ENCODE measurements at places on chromosomes 11 and 22.

DNA sequence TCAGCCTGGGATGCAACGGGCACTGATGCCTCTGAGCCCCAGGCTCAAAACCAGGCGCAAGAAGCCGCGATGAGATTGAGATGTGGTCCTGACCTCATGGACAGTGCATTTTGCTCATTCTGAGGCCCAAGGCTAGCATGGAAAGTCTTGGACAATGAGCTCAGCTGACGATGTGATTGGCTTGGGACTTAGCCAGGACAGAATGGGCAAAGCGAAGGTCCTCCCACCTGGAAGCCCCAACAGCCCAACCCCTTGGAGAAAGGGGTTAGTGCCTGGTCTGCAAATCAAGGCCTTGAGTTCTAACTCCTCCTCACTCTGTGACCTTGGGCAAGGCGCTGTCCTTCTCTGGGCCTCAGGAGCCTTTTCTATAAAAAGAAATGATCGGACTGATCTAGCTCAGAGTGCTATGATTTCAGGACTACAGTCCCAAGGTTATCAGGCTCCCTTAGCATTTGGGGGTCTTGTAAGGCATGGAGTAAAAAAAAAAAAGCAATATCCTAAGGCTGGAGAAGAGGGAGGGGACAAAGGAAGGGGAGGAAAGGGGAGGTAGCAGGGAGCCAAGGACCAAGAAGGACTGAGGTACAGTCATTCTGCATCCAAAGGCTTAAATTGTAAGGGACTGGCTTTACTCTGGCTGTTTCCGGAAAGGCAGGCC, 2.7 kb downstream of the SLC43A3 start:
- no peak for DNase-seq

GRCh38 chr11:79294845-79295731, 145.7 kb downstream of the TENM4 start:
- no peak for DNase-seq

DNA sequence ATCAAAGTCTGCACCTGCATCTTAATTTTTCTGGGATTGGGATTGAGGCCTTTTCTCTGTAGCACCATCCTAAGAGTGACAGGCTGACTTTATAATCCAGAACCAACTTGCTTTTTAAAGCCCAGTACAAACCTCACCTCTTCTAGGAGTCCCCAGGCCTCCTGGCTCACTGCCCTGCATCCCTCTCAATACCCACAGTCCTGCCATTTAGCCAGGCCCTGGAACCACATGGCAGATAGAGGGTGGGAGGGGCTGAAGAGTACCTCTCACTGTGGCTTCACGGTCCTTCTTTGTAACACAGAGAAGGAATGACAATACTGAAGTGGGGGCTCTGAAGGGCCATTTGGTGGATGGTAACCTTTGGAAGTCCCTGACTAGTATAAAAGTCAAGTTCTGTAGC, 63.5 kb upstream of the PHOX2A start:
- DNase-seq: no peak

DNA sequence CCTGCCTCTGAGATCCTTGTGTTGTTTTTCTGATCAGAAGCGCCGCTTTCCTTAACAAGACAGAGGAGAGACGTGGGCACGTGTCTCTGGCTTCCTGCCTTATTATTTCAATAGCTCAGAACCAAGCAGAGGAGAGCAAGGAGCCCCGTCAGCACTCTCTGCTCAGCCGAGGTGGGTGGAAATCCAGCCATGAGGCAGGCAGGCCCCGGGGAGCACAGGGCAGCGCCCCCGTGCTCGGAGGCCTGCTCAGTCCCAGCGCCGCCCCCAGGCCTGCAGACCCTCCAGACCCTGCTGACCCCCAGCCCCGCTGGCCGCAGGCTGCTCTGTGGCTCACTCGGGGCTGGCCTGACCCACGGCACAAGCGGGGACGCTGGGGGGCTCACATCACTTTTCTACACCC, 162.8 kb downstream of the BRD1 start:
- no peak for DNase-seq

DNA sequence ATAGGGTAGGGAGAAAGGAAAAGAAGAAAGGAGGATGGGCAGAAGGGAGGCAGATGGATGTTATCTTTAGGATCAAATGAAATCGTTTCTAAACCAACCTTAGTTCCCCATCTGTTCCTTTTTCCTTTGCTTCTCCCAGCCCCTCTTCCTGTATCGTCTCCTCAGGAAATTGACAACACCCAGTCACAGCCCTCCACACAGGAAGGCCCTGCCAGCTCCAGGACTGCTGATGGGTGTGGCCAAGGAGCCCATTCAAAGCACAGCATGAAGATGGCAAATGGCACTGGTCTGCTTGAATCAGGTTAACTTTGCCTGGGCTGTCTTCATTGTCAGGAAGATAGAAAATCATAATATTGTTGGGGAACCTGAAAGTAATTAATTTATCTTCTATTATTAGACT, 164.8 kb downstream of the C11orf87 start:
- no peak for DNase-seq

- DNase-seq: no peak
These were observed 77.8 kb downstream of the MN1 start for GRCh38 chr22:27723708-27724107.

DNA sequence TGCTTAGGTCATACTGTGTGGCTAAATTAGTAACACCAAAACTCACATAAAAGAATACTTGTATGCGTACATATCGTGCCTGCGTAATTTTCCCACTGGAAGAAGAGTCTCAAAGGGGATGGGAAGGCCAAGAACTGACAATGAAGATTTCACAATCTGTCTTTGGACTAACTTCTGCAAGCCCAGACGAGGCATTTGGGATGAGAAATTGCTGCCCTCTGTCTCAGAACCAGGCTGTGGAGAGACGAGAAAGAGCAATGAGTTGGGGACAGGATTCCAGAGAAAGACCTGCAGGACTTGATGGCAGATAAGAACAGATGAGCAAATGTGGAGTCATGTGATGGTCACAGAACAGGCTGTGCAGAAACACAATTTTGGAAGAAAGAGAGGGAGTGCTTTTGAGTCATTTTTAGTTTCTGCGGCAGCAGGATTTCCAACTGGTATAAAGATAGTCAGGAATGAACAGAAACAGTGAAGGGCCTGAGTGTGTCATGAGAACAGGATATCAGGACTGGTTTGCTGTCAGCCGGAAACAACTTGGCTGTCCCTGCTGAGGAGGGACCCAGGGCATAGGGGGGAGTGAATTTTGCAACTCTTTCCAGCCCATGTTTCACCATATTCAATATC, 82.7 kb upstream of the CTSC start:
- DNase-seq: peak; percentile 96

DNA sequence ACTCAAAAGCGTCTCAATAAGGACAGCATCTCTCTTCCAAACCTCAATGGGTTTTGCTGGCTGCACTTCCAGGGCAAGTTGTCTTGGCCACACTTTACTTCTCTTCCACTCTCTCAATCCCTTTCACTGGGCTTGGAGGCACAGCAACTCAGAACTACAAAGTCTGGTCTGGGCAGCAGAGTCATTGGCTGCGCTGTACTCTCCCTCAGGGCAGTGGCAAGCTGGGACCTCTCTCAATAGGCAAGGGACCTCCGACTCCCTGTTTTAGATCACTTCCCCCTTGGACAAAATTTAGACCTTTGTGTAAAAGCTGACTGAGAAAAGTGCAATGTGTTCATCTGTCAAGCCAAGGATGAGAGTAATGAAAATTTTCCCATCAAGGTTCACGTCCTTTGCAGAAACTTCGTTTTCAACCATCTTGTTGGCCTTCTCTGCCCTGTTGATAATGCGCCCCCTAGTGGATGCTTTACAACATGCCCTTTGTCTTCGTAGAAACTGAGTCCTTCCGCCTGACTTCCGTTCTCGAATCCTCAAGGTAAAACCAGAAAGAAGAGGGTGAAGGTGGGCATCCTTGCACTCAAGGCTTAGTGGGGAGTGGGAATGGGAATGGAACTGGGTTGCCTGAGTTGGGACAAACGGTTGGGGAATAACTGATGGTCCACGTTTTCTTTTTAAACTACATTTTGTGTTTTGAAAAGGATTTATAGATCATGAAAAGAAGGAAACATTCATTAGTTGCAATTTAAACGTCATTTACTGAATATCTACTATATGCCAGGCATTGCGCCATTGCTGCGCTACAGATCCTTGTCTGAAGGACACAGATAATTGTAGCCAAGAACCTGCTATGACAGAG, 99.1 kb downstream of the CD44 start:
- DNase-seq: peak; percentile 64

DNA sequence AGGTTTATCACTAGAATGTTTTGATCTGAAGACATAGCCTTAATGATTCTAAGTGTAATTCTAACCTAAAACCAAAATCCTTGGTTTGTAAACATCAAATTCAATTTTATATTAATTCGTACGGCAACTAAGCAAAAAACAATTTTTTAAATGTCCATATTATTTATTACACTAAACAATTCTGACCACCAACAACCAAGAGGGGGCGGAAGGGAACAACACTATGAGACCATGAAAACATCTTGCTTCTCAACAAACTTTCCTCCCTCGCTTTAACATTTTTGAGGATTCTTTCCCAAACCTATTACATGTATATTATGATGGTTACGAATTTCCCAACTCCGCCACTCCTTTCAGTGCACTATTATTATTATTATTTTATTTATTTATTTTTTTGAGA, 6.5 kb upstream of the UCP2 start:
- DNase-seq: no peak

GRCh38 chr11:117519170-117519569, 191.5 kb downstream of the CEP164 start:
- no peak for DNase-seq

DNA sequence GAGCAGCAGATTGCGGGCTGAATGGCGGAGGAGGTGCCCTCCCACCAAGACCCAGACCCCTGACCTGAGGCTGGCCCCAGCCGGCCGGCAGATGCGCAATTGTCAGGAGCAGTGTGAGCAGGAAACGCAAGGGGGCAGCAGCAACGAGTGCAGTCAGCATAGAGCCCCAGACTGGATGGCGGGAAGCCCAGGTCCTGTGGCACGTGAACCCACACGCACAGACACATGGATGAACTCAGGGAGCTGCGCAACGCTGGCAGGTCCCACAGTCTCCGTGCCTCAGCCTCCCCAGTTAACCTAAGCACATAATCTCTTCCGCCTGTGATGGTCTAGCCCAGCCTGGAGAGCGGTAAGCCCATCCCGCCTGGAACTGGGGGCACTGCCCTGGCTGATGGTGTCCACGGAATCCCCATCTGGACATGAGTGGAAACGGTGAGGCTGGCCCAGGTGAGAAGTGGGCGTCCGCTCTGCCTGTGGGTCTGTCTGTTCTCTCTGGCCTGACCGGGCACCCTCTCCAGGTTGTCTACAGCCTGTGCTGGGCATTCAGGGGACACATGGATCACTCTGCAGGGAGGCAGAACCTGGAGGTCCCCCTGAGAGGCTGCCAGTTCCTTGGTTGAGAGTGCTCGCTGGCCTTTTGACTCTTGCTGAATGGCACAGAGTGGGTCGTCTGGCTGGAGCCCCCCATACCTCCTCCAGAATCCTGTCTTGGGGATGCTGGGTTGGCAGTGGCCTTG, 626 bp upstream of the TBX10 start:
- DNase-seq: peak; percentile 63

DNA sequence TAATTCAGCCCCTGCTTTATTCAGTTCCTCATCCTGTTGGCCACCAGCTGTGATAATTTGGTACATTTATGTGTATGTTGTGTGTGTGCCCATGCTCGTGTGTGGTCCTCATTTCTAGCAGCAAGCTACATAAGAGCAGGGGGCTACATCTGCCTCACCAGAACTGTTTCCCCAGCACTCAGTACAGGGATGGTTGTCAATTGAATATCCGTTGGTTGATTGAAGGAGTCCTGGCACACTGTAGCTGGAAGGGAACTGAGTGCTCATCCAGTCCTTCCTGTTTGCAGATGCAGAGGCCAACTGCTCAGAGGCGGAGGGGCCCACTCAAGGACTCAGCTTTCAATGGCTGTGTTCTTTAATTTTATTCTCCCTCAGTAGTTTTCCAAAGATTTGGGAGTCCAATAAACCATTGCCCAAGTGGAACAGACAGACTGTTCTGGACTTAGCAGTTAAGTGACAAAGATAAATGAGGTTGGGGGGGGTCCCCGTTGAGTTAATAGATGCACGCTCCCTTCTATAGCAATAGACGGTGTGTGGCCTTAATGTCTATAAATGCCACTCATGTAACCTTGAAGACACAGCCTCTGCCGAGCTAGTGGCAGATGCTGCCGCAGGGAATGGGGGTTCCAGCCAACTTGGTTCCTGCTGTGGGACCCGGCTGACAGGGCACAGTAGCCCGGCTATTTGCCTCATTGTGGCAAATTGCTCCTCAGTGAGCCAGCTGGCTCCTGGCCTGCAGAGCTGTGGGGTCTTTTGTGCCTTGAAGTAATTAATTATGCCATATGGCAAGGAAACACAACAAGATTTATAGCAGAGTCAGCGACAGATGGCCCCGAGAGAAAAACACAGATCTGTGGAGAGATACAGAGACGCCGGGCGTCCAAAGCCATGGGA, 71.4 kb upstream of the GRK3 start:
- no peak for DNase-seq

GRCh38 chr11:94025690-94026394, 4.7 kb downstream of the HEPHL1 start:
- DNase-seq: no peak

- no peak for DNase-seq
These were observed 166.1 kb downstream of the ADAMTS15 start for GRCh38 chr11:130614591-130614990.

DNA sequence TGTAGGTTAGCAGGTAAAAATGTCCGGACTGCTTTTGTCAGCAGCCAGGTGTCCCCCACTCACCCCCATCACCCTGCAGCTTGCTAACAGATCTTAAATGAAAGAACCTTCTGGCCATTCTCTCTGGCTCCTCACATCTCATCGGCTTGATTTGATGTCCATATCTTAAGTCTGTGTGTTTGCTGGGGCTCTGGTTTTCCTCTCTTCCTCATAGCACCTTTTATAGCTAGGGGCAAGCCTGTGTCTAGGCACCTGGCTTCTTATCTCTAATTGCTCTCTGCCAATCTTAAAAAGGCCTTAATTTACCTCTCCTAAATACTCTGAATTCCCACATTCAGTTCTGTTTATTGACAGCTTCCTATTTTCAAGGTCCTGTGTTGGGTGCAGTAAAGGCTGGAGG, 72.0 kb downstream of the ARHGAP42 start:
- DNase-seq: no peak

- no peak for DNase-seq
These were observed 114.8 kb upstream of the FIBIN start for GRCh38 chr11:26878959-26879581.
